ENCODE measurements at places on chromosomes 2 and 18.
A peak's percentile ranks its signal among the peaks of the same experiment; 100 is the strongest.

DNA sequence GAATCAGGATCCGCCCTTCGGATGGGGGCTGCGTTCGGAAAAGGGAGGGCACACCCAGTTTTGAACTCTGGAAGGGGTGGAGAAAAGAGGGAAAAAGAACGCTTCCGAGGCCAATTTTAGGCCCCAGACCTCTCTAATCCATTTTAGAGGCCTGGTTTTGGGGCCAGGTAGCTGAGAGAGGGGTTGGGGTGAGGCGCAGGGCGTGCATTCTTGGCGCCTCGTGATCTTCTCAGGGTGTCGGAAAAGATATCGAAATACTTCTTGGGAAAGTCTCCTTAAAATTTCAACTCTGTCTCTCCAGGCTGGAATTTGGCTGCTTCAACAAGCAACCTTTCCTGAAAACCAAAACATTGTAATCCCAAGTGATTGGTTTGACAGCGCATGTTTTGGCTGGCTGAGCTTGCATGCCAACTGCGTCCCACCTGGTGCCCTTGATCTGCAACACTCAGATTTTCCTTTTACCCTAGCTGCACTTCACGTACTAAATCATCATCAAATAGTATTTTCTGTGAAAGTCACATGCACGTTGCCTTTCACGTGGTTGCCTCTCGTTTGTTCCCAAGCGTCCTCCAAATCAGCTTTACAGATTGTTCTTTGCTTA is 864 bp upstream of the XPO1 start:
- DNase-seq, result no peak

DNA sequence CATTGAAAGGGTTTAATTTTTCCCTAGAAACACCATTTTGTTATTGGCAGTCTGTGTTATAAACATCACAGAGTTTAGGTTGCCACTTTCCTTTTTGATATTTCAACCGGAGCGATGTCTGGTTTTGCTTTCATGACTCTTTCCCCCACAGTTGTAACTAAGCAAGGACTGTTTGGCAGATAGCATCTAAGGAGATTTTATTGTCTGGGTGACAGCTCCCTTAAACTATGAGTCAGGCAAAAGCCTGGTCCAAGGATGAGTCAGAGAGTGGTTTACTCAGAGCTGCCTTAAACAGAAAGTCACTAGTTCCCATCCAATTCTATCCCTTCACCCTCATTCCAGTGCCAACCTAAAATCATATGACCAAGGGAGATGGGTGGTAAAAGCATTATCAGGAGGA is 341.6 kb upstream of the VWC2L start:
- no peak for DNase-seq

DNA sequence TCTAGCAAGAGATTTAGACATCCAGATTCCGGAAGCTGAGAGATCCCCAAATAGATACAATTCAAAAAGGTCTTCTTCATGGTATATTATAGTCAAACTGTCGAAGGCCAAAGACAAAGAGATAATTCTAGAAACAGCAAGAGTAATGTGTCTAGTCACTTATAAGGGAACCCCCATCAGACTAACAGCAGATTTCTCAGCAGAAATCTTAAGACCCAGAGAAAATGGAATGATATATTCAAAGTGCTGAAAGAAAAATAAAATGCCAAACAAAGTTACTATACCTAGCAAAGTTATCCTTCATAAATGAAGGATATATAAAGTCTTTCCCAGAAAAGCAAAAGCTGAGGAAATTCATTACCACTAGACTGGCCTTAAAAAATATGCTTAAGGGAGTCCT is 36.1 kb upstream of the PAX3 start:
- DNase-seq, result no peak

DNA sequence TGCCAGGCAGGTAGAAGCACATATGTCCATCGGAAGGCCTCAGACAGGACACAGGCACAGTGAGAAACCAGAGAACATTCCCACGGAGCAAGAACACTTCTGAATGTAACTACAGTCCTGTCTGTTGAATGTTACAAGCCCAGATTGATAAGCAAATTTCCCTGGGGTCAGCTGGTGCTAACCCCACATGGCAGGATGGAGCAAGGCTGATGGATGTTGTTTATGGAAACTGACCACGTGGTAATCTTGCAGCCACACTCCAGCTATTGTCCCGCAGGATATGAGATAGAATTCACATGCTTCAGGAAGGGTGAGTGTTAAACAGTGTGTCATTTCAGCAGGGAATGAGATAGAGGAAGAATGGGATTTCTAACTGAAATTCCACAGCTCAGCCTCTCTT is 138.8 kb upstream of the COPS8 start:
- DNase-seq, result no peak

- no peak for DNase-seq
Measured at GRCh38 chr2:133509777-133510176, 58.5 kb downstream of the NCKAP5 start.

- DNase-seq, result no peak
Measured at GRCh38 chr2:235045336-235045972, 93.6 kb downstream of the SH3BP4 start.

DNA sequence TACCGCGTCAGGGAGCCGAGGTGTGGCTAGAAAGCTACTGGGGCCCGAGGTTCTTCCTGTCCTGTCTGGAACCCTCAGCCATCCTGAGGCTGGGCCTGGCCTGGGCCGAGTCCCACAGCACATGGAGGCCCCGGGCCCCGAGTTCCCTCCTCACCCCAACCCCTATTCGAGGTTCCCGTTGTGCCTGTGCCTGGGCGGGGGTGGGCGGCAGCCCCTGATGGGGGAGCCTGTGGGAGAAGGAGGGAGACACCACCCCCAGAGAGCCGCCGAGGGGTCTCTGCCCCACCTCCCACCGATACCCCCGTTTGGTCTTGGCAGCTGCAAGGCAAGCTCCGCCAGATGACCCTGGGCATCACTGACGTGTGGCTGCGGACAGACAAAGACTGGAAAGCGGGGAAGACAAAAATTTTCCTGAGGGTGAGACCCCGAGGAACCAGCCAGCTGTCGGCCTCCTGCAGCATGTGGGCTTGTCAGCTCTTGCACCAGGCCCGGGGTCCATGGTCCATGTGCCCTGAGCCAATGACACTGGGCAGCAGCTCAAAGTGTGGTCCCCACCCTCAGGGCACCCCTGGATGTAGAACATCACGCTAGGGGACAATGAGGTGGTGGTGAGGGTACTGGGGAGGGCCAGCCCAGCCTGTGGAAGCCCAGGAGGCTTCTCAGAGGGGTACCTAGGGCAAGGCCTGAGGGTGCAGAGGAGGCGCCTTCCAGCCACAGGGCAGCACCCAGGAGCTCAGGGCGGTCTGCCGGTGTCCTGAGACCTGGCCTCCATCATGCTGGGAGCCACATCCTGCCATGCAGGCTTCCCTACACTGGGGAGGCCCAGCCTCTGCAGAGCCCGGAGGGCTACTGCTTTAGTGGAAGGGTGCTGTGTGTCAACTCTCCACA is 52.5 kb upstream of the GPR17 start:
- DNase-seq, result no peak

GRCh38 chr2:233442028-233442310 is 87.7 kb downstream of the DGKD start:
- DNase-seq, result no peak

GRCh38 chr2:158024288-158024898 is 77.3 kb upstream of the UPP2 start:
- peak; percentile 5 for DNase-seq

GRCh38 chr2:223868005-223868404 is 30.6 kb upstream of the AP1S3 start:
- DNase-seq, result peak; percentile 4

- no peak for DNase-seq
Measured at GRCh38 chr2:205970348-205970747, 115.6 kb downstream of the INO80D start.

DNA sequence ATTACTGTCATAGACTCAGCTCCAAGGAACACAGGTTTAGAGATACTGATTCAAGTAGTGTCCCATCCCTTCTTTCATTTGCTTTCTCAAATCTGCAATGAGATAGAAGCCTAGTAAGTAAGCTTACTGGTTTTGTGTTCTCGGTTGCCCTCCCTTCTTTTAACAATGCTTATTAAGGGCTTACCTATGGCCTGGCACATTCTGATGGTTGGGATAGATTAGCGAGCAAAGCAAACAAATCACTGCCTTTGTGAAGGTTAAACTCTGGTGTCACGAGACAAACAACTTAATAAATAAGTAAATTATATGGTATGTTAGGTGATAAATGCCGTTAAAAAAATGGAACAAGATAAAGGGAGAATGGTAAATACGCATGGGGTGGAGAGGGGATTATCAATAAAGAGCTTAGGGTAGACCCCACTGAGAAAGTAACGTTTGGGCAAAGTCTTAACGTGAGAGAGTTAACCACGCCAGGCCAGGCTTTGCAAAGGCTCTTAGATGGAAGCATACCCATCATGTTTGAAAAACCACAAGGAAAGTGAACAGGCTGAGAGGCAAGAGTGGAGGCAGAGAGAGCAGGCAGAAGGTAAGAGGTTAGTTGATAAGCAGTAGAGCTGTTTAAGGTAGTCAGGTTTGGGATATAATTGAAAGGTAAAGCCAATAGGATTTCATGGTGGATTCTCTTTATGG is 31.0 kb downstream of the EIF2AK3 start:
- no peak for DNase-seq

- DNase-seq, result no peak
Measured at GRCh38 chr2:158189526-158189925, 87.8 kb downstream of the UPP2 start.

GRCh38 chr2:38146907-38147307 is 71.0 kb upstream of the CYP1B1 start:
- no peak for DNase-seq

- DNase-seq, result no peak
Measured at GRCh38 chr2:211055438-211055837, 499.0 kb downstream of the CPS1 start.

GRCh38 chr2:227829337-227829736 is 15.7 kb downstream of the CCL20 start:
- DNase-seq, result no peak

DNA sequence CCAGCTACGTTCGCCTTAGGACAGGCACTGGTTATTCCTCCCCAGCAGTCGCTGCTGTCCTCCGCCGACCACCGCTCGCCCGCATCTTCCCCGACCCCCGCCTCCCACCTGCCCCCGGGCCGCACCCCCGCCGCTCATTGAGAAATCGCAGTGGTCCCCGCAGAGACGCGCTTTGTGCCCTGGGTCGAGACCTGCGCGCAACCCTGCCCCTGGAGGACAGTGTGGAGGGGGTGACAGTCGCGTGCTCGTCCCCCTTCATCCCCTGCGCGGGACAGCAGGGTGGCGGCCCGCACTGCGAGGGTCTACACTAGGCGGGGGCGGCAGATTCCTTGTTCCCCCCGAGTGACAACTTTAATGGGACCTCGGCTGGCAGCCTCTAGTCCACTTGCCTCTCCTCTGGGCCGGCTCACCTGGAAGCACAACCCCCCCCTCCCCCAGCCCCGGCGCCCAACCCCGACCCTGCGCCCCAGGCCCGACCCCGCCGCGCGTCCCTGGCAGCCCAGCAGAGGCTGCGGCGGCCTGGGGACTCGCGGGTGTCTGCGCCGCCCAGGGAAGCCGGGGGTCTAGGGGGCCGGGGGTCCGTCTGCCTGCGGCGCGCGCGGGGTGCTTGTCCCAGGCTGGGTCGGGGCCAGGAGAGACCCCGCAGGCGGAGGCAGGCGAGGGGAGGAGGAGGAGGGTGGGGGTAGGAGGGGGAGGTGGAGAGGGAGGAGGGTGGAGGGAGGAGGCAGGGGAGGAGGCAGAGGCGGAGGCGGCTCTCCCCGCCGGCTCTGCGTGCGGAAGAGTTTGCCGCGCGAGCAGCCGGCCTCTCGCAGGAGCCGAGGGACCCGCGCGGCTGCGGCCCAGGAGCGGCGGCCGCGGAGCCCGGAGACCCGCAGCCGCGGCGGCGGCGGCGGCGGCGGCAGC is at the start of gene NPAS2:
Gene NPAS2, plus strand, starts transcription at position 770 of the 903 bp plus-strand sequence. CDS start 84,616 bp downstream, outside the sequence.
- peak; percentile 27 for DNase-seq

- no peak for DNase-seq
Measured at GRCh38 chr2:28751956-28752630, 463 bp downstream of the PPP1CB start.

- DNase-seq, result no peak
Measured at GRCh38 chr2:10204326-10205161, 82.0 kb downstream of the RRM2 start.

GRCh38 chr2:200028998-200029397 is 73.6 kb downstream of the MAIP1 start:
- DNase-seq, result no peak

GRCh38 chr2:215874418-215874817 is 138.9 kb downstream of the MREG start:
- DNase-seq, result no peak

DNA sequence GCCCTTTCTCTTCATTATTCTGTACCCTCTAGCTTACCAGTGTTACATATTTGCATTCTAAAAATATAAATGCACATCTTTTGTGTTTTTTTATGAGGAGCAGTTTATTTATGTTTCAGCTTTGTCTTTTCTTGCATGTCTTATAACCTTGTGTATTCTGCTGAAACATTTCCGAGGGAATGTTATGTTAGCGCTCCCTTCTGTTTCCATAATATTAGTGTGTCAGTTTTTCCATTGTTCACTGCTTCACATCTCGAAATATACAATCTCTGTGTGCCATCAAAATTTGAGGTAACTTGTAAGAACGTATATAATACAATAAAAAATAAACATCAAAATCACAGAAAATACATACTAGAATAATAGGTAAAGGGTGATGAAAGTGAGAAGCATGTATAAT is 153.3 kb downstream of the PKP4 start:
- DNase-seq, result no peak

- DNase-seq, result no peak
Measured at GRCh38 chr2:181660181-181660580, 3.3 kb upstream of the CERKL start.

DNA sequence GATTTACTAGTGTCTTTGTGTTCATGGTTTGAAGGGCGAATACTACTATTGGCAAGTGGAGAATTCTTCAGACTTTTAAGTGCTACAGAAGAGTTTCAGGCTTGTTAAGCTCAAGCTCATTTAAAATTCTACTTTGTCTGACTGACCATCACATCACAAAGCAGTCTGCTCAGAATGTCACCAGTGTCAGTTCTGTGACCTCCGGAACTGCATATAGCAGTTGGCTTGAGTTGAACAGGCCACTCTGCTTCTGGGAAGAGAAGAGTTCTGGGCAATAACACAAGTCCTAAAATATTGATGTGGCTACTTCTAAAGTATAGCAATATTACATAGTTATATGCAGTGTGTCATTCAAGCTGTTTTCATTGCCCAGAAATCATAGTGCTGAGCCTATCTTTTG is 245.0 kb upstream of the BOD1L2 start:
- DNase-seq, result no peak

DNA sequence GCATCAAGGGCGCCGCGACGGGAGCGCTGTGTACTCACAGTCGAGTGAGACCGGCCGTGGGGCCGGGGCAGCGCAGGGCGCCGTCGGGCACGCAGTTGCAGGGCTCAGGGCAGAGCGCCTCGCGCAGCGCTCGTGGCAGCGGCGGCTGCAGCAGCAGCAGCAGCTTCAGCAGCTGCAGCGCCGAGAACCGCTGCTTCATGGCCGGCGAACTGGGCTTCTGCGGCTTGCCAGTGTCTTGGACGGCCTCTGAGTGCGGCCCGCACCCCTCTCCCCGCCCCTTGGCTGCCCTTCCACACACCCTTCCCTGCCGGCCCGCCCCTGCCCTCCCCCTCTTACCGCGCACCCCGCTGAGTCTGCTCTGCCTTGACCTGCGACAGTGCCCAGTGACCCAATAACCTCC is at the start of gene LHCGR:
Gene LHCGR, minus strand, starts transcription at position 252 of the 400 bp plus-strand sequence. Its CDS starts 53 bp downstream, at position 199.
- DNase-seq, result no peak
